ENCODE measurements at places on chromosomes 3 and 15.
A peak's percentile ranks its signal among the peaks of the same experiment; 100 is the strongest.

- DNase-seq = no peak
Observed at GRCh38 chr3:125318167-125318865, 56.8 kb downstream of the ZNF148 start.

GRCh38 chr15:62977952-62978811 is 64.4 kb upstream of the TPM1 start:
- DNase-seq = no peak

DNA sequence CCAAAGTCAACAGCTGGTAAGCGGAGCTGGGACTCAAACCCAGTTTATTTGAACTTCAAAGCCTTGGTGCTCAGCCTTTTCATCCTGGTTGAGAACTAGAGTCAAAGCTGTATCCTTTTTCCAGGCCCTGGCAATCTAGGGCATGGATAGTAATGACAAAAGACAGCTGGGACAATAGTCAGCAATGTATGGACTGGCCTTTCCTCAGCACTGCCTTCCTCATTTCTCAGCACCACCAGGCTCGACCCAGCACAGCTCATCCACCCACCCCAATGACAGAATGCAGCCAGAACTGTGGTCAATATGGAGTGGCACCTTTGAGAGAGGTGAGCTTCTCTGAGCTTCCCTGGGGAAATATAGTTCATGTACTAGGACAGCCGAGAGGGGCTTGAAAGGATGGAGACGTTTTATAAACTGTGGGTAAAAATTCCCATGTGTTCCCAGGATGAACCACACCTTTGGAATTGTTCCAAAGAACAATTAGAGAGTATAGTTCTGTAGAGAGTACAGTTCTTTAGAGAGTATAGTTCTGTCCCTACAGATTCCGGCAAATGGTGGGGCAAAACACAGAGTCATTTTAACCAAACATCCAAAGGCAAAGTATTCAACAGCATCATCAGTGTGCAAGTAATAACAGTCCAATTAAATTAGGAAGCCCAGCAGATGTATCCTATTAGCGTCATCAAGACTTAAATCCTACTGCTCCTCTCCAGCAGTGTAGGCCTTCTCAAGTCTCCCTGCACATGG is 30.2 kb upstream of the IREB2 start:
- DNase-seq = no peak

GRCh38 chr3:28916713-28917499 is 364.0 kb upstream of the RBMS3 start:
- peak; percentile 24 for DNase-seq

DNA sequence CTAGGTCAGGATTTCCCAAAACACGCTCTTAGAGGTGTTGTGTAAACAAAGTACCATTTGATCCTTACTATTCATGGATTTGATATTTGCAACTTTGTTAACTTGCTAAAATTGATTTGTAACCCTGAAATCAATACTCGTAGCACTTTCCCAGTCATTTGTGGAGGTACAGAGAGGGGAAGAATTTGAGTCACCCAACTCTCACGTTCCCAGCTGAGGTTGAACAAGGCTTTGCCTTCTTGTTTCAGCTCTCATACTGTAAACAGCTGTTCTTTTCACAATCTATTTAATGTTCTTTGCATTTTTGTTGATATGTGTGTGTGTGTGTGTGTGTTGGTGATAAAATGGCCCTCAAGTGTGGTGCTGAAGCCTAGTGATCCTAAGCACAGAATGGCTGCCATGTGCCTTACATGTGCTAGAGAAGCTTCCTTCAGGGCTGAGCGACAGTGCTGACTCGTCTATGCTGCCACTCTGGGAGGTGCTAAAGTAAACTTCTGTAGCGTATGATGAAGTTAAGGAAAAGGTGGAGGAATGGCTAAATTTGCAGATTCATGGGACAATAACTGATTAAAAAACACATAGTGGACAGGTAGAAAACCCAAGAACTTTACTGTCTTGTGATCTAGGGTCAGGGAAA is 173.2 kb downstream of the APBA2 start:
- DNase-seq = no peak

DNA sequence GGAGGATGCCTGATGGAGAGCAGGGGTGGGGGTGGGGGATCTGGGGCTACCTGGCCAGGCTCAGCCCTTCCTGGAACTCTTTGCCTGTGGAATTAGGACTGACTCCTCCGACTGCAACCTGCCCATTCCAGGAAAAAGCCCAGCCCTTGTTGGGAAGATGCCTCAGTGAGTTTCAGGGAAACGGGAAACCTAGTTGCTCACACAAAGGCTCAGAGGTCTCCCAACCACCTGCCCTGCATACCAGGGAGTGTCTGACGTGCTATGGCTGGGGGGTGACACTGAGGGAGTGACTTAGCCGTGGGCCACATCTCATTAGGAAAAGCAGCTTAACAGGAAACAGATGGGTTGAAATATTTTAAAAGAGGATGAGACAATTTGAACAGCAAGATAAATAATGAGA is 27.9 kb downstream of the CYP8B1 start:
- DNase-seq = peak; percentile 52

DNA sequence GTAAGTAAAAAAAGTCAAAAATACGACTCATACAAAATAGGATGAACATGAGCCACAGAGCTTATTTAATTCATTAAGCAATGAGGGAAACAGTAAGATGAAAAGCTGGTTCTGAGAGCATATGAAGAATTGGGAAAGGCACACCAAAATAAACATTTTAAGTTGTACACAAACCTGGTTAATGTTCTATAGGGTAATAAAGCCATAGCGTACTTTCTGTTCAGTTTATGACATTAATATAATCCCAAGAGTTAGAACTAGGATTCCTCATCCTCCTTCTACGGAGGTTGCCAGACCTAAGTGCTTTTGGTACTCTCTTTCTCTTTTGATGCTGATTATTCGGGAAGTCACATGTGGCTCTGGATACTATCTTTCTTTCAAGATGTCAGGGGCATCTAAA is 41.4 kb downstream of the CLEC3B start:
- DNase-seq = no peak

GRCh38 chr15:70407336-70407670 is 309.6 kb upstream of the TLE3 start:
- DNase-seq = no peak

DNA sequence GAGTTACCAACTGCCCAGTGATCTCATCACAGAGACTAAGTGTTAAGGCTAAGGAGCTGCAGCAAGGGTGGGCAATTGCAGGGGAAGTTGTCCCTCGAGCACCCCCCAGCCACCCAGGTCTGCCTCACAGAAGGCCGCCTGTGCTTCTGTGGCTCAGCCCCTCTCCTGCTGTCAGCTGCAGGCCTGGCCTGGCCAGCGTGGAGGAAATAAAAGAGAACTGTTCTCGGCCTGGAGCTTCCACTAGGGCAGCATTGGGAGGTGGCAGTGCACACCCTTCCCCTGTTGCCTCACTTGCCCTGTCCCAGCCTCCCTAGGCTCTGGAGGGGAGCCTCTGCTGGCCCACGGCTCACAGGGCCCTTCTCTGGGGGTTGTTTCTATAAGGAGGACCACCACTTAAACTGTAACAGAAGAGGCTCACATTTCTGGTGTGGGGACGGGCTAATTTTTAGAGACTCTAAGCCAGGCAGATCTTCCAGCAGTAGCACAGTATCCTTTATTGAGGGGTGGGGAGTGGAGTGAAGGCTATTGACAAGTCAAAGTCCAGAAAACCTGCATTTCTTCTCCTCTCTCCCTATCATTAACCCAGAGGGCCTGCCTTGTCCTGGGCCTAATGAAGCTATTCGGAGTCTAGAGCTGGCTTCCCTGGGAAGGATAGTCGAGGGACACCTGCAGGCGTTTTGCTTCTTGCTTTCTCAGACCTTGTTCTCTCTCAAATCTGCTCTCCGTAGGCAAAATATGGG is 75.6 kb upstream of the ADPGK start:
- DNase-seq = no peak

DNA sequence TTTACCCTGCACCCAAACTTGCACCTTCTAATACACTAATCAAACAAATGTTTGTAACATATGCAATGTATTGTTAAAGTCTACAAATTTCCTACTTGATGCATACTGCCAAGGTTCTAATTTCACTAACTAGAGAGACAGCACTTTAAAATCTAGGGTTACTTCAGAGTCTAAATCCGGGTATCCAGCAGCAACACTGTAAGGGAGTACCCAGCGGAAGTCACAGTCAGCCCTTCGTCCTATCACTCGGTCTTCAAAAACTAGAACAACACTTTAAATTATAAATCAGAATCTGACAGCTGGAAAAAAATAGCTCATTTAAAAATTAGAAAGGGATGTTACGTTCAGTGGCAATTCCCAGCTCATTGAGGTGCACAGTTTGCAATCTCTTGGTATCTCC is 8.3 kb downstream of the TNIK start:
- DNase-seq = no peak

DNA sequence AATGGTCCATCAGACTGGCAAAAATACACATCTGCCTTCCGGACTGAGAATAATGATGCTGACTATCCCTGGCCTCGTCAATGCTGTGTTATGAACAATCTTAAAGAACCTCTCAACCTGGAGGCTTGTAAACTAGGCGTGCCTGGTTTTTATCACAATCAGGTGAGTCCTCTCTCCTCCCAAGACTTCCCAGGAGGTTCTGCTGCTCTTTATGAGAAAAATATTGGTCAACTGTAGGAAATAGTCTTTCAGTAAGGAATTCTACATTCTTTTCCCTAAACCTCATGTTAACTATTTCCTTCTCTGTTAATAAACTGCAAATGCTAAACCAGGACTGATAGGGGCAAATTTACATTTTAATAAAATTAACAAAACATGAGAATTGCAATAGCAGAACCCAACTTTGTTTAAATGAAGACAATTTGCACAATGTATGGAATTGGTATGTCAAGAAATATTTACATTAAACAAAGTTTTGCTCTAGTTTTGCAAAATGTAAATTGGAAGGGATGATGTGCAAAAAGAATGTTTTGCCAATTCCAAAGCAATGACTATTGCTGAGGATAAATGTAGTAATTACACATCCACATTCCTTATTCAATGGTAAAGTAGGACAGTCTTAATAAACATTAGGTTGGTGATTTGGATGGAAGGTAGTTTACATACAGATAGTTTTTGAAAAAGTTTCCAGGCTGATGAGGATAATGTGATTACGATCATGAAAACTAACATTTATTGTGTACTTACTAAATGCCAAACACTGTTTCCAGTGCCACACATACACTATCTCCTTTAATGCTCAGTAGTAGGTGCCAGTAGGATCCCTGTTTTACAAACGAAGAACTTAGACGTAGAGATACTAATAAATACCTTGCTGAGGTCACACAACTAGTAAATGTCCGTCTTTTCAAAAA is 21.1 kb downstream of the UPK1B start:
- no peak for DNase-seq

DNA sequence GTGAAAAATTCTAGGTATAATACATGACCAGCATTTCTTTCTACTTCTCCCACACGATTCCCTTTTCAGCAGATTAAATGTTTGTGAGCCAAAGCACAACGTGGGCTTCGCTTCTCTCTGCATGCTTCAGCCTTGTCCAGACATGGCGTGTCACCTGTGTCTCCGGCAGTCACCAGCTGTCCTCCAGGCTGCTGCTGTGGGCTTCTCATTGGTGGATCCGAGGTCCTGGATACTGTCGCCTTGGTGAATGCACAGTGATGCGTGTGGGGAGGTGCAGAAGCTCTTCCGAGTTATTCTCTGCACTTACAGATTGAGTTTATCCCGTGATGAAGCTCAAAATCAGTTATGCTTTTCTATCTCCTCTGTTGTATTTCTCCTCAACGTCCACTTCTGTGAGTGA is 23.0 kb upstream of the GOLGA8J start:
- DNase-seq = no peak

DNA sequence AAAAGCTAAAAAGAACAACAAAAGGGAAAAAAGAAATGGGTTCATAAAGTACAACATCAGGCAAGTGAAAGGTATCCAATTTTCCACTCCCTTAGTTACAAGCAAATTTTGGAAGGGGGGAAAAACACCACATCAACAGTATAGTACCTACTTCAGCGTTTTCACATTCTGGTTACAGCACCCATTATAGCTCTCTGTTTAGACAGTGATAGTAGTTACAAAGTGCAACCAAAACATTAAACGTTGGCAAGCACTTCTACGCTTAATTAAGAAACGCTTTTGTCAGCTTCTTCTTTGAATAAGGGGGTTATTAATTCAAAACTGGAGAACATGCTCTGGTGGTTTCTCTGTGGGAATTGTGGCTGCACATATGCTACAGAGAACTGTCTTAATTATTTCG is 180.2 kb downstream of the VPS13C start:
- DNase-seq = no peak

DNA sequence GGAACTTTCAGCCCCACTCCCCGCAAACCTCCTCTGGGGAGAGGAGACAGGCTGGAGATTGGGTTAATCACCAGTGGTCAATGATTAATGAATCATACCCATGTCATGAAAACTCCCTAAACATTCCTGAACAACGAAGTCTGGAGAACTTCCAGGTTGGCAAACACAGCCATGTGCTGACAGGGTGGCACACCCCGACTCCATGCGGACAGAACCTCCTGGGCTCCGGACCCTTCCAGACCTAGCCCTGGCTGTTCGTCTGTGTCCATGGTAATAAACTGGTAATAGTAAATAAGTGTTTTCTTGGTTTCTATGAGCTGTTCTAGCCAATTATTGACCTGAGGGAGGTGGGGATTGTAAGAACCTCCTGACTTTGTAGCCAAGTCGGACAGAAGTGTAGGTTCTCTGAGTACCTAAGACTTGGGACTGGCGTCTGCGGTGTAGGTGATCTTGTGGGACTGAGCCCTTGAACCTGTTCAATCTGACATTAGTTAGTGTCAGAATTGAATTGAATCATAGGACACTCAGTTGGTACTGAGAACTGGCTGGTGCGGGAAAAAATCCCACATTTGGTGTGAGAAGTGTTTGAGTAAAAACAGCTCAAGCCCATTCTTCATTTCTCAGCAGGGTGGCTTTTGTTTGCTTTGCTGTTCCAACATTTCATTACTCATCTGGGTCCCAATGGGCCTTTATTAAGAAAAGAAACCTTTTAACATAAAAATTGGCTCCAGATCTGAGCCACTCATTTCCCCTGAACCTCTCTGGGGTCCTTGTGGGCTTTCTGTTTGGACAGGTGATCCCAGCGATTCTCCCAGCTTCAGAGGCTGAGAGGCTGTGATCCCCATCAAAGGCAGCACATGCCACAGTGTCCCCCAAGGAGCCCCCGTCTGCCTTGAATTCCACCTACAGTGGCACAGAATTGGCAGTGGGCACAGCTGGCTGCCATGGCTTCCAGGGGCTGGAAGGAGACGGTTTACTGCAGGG is 151.0 kb downstream of the TJP1 start:
- DNase-seq = no peak

DNA sequence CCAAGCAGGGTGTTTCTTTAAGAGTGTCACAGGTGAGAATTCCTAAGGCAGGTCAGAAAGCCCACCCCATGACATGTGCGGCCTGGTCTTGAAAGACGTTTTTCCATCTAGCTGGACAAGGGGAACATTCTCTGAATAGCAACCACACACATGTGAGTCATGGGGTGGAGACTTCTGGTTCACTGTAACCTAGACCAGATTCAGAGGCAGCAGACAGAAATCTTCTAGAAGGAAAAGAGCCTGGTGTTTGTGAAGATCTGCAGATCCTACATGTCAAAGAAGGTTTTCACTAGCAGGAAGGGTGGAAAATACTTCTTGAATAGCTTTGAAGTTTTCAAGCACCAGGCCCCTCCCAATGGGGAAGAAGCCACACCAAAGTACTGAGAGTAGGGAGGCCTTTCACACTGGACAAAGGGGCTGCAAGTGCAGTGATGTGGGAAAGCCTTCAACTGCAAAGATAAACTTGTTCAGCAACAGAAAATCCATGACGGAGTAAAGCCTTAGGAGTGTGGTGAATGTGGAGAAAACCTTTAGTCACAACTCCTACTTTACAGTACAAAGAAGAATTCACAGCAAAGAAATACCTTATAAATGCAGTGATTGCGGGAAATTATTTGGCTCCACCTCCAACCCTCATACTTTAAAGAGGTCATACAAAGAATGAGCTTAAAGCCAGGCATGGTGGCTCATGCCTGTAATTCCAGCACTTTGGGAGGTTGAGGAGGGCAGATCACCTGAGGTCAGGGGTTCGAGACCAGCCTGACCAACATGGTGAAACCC is 17.6 kb downstream of the ADAM10 start:
- DNase-seq = no peak
